ENCODE measurements at places on chromosomes 7 and 10.

- no peak for DNase-seq
Measured at GRCh38 chr10:21336476-21337170, 188.9 kb downstream of the SKIDA1 start.

DNA sequence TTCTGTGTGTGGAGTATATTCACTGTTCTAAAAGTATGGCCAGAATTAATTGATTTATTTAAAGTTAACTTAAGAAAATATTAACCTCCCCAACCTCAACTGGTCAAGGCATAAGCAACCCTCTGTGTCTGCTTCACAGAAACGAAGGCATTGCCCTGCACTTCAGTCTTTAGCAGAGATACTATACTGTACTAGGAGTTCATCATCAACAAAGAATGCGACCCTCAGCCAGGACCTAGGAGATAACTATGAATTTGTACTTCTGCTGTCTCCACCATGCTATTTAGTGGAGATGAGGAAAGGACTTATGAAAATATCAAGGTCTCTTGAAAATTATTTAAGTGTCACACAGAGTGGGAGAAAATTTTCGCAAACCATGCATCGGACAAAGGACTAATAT is 35.7 kb upstream of the SEMA3D start:
- DNase-seq: no peak

DNA sequence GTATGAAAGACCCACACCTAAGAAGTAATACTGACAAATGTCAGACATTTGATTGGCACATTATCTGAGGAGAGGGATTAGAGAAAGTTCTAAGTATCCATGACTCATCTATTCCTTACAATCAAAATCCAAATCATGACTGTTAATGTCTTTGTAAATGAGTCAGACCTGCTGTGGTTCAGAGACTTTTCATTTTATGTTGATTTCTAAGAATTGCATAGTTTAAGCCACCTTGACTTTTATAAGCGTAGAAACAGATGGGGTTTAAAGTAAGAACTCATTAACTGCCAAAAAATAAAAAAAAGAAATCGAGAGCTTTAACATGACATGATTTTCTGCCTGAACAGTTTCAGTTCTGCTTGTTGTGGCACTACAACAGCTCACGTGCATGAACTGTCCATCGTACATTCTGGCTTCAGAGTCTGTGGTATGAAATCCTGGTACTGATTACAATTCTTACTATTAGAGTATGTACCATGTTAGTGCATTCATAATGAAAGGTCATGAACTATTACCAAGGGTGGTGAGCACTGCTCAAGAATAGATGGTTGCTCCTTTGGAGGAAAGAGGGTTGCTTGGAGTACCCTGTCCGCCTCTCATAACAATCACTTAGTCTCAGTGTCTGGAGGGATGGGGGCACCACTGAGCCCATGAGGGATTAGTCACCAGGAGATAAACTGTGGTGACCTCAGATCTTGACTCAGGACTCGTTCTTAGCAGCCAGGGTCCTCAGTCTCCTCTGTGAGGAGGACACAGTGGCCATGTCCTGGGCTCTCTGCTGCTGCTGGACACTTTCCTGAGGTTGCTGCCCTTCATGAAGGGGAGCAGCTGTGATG is 42.2 kb downstream of the ACSM6 start:
- no peak for DNase-seq

- DNase-seq: no peak
Measured at GRCh38 chr10:12208460-12208859, 12.5 kb downstream of the CDC123 start.

DNA sequence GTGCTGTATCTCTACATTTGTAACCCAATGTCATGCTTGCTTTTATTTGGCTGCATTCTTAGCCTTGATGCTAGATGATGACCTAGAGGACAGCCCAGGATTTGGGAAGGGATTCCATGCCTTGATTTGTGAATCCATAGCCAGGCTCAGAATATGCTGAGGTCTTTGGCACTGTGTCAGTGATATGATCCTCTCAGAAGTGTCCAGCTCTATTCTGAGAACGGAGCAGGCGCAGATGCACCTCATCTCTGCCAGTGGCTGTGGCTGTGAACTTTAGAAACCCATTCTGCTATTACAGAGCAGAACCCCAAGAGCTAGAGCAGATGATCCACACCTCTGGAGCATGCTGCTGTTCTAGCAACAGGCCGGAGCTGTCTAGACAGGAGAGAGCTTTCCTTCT is 212.8 kb downstream of the TRIL start:
- DNase-seq: no peak

- no peak for DNase-seq
Measured at GRCh38 chr7:14021069-14021468, 31.6 kb upstream of the ETV1 start.

GRCh38 chr10:117418121-117418520 is 42.9 kb upstream of the PDZD8 start:
- no peak for DNase-seq

Measured in stimulated activated CD4-positive, alpha-beta T cell treated with anti-CD3 and anti-CD28 coated beads, Interleukin-12 subunit alpha, Interleukin-12 subunit beta, amount 100 ng/mL, for 24 hours (primary cell).